ENCODE measurements at places on chromosomes 6 and 20. TPM values are rescaled to one million over a fixed set of nuclear protein-coding genes. Genes with fewer than 3 reads are reported as not detected.

- DNase-seq: no peak
Observed at GRCh38 chr20:41352666-41353065, 12.0 kb downstream of the LPIN3 start.

The PDE10A gene
- total RNA-seq: 126 TPM

The DTNBP1 gene
- 10.2 TPM for total RNA-seq

DNA sequence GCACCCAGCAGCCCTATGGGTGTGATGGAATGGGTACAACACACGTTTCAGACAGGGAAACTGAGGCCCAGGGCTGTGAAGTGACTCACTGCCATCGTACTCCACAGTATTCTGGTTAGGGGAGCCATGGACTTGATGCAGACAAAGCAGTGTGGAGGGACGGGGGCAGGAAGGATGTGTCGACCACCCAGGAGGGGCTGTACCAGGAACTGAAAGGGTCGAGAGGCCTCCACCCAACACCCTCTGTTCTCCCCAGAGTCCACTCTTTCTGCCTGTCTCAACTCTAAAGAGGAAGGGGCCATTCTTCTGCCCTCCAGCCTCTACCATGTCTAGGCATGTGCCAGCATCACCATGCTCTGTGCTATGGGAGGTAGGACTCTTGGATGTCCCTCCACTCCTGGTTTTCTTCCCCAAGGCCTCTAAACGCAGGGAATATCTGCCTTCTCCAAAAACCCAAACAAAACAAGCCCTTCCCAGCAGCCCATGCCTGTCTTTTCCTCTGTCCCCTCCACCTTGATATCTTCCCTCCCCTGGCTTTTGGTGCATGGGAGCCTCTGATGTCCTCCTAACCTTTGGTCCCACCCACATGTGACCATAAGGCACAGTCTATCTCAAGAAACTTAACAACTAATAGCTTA, 7.4 kb downstream of the SLC22A1 start:
- no peak for DNase-seq

- DNase-seq: no peak
Observed at GRCh38 chr6:117496383-117496990, 14.0 kb downstream of the DCBLD1 start.

The FOXS1 gene
- 0.82 TPM for total RNA-seq

The EFCAB8 gene
- total RNA-seq: not detected

The PCNA gene
- total RNA-seq: 42.0 TPM

The CLPSL2 gene
- not detected for total RNA-seq

- peak; percentile 19 for DNase-seq
Observed at GRCh38 chr6:89630488-89630887, 8.1 kb downstream of the LYRM2 start.

GRCh38 chr20:31841928-31842327, 3.5 kb downstream of the FOXS1 start:
- DNase-seq: no peak

GRCh38 chr6:69881322-69882151, 15.2 kb downstream of the COL19A1 start:
- no peak for DNase-seq

DNA sequence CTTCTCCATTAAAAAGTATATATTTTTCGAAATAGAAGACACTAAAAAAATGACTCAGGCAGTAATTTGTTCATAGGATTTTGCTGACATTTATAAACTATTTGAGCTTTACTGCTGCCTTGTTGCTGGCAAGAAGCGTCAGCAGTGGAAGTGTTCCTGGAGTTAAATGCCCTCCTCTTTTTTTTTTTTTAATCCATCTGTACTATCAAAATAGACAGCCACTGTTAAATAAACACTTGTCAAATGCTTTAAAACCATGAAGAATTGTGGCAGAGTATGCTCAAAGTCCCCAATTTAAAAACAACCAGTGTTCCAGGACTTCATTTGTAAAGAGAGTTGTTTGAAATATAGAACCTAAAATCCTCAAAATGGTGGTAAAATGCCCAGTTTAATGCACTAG, 253.8 kb downstream of the NKAIN2 start:
- DNase-seq: no peak

The EBF4 gene
- total RNA-seq: 11.8 TPM

- DNase-seq: no peak
Observed at GRCh38 chr20:25547063-25547462, 38.3 kb downstream of the NINL start.

The DLK2 gene
- total RNA-seq: 8.6 TPM

The PTP4A1 gene
- 75.4 TPM for total RNA-seq

- DNase-seq: no peak
Observed at GRCh38 chr6:36413489-36414480, 26.3 kb upstream of the ETV7 start.

The GJA10 gene
- not detected for total RNA-seq

GRCh38 chr6:3235486-3235885, 8.0 kb upstream of the TUBB2B start:
- no peak for DNase-seq

The ESF1 gene
- total RNA-seq: 17.1 TPM

DNA sequence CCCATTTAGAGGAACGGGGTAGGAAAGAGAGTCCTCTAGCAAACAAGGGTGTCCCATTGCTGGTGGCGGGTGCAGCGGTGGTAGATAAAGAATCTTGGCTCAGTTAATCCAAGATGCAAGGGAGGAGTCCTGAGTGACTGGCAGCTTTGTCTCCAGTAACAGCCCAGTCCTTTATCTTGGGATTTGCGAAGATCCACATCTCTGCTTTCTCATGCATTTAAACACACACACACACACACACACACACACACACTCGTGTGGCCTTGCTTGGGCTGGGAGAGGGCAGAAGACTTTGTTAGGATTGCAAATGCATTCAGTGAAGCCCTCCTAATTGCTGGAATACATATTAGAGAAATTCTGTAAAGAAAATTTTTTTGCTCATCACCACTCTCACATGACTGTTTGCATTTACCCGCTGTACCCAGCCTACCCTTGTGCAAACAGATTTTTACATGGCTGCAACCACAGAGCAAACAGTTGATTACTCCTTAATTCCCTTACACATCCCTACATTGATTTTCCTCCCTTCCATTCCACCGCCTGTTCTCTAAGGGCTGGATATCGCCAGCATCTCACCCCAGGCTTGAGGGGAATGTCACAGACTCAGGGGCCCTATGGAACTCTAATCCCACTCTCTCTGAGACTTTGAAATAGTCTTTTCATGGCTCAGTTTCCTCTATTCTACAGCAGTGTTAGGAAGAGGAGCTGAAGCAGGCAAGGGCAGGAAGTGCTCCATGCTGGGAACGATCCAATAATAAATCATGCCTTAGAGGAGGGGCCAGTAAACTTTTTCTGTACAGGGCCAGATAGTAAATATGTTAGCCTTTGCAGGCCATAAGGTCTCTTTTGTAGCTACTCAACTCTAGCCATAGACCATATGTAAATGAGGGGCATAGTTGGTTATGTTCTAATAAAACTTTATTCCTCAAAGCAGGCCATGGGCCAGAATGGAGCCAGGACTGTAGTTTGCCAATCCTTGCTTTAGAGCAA, 3.5 kb downstream of the C6orf132 start:
- no peak for DNase-seq

DNA sequence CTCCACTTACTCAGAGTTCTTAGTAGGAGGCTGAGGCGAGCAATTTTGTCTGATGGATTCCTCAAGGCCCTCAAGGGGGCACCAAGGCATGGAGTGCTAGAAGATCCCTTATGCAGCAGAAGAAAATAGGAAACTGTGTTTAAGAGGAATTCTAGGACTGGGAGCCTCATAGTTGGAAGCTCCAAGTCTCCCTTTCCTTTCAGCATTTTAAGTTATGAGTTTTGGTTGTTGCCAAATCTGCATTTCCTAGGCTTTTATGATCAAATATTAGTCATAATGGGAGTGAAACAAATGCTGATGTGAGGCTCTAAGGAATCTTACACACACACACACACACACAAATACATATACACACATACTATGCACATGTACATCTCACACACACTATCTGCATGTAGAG, 714.0 kb downstream of the UTRN start:
- DNase-seq: no peak

The PSORS1C1 gene
- total RNA-seq: not detected

GRCh38 chr6:48280035-48280620, 169.1 kb upstream of the PTCHD4 start:
- no peak for DNase-seq

GRCh38 chr6:157376706-157377230, 4.2 kb upstream of the ZDHHC14 start:
- DNase-seq: no peak

The CYP39A1 gene
- 2.9 TPM for total RNA-seq

The TMEM74B gene
- 9.4 TPM for total RNA-seq

- DNase-seq: no peak
Observed at GRCh38 chr6:112032728-112033127, 21.2 kb upstream of the CCN6 start.

The MLIP gene
- 11.8 TPM for total RNA-seq

The TRIM31 gene
- total RNA-seq: not detected

- no peak for DNase-seq
Observed at GRCh38 chr6:20661721-20662120, 127.5 kb downstream of the CDKAL1 start.

DNA sequence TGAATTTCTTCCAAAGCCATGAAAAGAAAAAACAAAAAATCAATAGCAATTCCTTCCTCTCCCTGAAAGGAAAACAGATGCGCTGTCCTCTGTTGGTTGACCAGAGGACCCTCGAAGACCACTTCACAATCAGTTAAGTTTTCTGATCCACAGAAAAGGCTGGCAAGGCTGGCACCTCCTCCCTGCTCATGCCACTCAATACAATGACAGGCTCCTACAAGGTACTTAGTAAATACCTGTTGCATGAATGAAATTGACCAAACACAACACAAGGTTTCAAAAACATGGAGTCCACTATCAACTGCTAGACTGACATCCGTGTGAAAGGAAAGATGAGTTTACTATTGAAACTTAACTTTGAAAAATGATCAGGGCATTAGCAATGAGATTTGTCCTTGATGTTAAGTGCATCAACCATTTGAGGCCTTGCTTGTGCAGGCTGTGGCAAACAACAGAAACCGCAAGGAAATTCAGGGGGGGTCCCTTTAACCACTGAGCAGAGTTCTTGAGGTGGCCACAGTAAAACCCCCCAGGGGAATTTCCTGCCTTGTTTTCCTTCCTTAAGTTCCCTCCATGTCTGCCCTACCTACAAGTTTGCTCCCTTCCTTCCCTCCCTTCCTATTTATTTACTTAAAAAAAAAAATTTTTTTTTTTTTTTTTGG, 27.9 kb upstream of the RTF2 start:
- no peak for DNase-seq

GRCh38 chr20:23078351-23079015, 7.6 kb downstream of the CD93 start:
- DNase-seq: no peak

DNA sequence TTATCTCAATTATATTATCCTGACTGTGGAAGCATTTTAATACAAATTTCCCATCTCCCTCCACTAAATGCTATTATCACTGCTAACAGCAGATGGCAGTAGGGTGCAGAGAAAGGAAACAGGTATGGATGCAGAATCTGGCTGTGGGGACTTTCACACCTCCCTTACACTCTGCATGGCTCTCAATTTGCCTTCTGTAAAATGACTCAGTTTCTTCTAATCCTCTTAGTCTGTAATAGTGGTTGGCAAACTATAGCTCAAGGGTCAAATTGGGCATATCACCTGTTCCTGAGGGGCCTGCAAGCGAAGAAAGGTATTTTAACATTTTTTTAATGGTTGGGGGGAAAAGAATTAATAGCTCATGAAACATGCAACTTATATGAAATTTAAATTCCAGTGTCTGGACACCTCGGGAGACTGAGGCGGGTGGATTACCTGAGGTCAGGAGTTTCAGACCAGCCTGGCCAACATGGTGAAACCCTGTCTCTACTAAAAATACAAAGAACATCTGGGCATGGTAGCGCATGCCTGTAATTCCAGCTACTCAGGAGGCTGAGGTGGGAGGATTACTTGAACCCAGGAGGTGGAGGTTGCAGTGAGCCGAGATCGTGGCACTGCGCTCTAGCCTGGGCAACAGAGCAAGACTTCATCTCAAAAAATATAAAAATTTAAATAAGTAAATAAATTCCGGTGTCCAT, 83.5 kb downstream of the ZMYND8 start:
- DNase-seq: peak; percentile 46

DNA sequence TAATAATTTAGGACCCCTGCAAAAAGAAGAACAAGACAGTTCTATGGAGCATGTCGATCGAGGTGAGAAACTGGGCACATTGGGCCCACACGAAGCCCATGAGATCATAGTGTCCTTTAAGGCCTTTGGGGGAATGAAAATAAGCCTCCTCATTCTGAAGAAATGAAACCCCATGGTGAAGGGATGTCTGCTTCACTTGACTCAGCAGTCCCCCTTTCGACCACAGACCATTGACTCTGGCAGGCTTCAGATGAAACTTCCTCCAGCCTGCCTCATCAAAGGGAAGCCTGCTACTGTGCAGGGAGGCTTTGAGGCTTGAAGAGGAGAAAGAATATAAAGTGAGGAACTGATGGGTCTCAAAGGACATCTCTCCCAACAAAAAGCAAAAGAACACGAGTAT, 144.2 kb upstream of the FBXL4 start:
- DNase-seq: no peak

The OR2B6 gene
- not detected for total RNA-seq

The ZSCAN31 gene
- 13.5 TPM for total RNA-seq

- no peak for DNase-seq
Observed at GRCh38 chr6:70280400-70280853, 22.5 kb downstream of the COL9A1 start.

- DNase-seq: no peak
Observed at GRCh38 chr20:14617123-14617522, 279.7 kb upstream of the FLRT3 start.

The SEMG1 gene
- total RNA-seq: not detected

DNA sequence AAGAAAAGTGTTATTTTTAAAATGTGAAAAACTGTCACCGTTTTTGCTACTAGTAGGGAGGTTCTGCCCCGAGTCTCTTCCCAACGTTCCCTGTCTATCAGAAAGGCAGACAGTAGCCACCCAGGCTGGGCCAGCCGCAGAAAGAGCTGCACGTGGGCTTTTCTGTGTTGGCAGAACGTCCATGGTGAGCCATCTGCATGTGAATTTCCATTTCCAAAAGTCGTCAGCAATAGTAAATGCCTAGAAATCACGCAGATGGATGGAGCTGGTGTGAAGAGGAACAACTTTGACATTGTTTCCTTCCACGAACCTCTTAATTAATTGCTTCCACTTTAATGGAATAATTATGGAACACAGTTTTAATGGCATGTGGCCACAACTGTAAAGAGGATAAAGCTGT, 97.5 kb downstream of the FAM120B start:
- DNase-seq: peak; percentile 49

DNA sequence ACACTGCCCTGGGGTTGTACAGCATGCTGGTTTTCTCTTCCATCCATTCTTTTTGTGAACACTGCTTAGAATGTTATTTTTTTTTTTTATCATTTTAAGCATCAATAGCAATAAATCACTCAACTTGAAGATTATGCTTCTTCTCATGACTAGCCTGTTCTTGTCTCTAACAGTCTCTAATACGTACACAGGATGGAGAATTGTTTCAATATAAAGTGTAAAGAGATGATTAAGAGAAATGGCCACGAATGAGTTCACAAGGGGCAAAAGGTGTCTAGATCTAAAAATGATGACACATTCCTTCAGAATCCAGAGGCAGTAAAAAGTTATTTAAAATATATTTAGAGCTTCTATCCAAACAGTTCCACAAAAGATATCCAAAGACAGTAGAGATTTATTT, 390.2 kb downstream of the HDGFL1 start:
- DNase-seq: no peak
